ENCODE measurements at places on chromosomes 5 and 9.

- no peak for DNase-seq
Observed at GRCh38 chr5:50863534-50864170, 197.2 kb downstream of the PARP8 start.

GRCh38 chr5:14807471-14807870 lies 64.1 kb downstream of the ANKH start:
- DNase-seq, result no peak

- no peak for DNase-seq
Observed at GRCh38 chr5:137176126-137176525, 323.0 kb downstream of the SPOCK1 start.

- no peak for DNase-seq
Observed at GRCh38 chr5:34831303-34831702, 7.7 kb upstream of the TTC23L start.

GRCh38 chr9:82560036-82560435 lies 502.9 kb downstream of the RASEF start:
- DNase-seq, result no peak
